ENCODE measurements at places on chromosomes 5 and 9. TPM values are rescaled to one million over a fixed set of nuclear protein-coding genes. Genes with fewer than 3 reads are reported as not detected.

- DNase-seq = no peak
Measured at GRCh38 chr5:88244686-88245085, 24.0 kb downstream of the TMEM161B start.

Gene SLC34A1
- total RNA-seq = not detected

Gene IL4
- total RNA-seq = not detected

DNA sequence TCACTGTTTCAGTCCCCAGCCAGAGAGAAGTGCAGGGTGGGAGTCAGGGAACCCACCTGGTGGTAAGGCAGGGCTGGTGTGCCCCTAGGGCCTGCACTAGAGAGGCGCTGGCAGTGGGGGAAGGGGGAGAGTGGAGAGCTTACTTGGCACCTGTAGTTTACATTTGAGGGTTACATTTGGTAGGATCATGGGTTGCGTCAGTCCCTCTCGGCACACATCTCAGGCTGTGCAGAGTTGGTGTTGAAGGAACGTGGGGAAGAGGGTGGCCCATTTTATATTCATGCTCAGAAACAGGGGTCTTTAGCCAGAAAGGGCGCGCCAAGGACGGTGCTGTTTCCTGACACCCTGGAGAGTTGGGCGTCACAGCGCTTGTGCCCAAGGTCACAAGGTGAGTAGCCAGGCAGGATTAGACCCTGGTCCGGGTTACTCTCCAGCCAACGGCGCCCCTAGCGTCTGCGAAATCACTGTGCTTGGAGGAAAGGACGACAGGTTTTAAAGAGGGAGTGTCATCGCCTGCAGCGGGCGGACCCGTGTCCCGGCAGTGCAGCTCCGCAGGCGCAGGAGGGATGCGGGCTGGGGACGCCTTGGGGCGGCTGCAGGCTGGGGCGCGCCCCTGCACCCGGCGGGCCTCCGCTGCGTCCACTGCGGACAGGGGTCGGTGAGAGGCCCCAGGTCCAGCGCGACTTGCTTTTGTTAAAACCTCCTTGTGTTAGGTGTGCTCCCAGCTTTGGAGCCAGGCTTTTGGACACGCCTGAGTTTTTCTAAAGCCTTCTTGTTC, 272.6 kb downstream of the FANCC start:
- no peak for DNase-seq

DNA sequence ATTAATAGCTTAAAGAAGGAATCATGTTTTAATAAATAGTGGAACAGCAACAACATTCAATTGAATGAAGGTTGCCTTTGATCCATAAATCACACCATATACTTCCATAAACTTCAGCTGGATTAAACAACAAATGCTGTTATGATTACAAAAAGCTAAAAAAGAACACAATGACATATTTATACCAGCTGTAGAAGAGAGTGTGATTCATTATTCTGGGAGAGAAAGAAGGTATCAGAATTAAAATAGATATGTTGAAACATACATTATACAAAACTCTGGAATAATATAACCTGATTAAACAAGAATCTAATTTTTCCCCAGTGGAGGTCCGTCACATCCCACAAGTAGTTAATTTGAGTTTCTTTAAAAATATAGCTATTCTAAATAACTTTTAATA, 7.5 kb upstream of the RECK start:
- no peak for DNase-seq

DNA sequence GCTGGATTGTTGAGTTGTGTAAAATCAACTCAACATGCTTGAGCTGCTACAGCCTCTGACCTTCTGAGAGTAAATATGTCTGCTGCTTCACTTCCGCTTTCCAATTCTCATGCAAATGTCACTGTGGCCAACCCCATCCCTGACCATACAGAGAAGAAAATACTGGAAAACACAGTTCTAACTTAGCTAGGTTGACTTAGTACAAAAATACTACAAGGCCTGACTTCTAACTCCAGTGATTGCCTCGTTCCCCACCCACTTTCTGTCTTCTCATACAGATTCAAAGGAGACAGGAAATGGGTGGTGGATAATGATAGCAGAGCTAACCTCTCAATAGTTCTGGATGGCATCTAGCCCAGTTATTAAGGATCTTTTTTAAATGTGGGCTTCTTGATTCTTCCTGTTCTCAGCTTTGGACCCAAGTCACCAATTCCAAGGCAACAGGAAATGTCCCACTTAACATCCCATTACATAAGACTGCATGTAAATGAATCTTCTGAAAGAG, 226.6 kb upstream of the SLC24A2 start:
- DNase-seq = no peak

Measured in testis (tissue), 5 donors.